Epithelial cell of proximal tubule (primary cell): ENCODE measurements at places on chromosomes 11 and 22. TPM values are rescaled to one million over a fixed set of nuclear protein-coding genes. Genes with fewer than 3 reads are reported as not detected.

DNA sequence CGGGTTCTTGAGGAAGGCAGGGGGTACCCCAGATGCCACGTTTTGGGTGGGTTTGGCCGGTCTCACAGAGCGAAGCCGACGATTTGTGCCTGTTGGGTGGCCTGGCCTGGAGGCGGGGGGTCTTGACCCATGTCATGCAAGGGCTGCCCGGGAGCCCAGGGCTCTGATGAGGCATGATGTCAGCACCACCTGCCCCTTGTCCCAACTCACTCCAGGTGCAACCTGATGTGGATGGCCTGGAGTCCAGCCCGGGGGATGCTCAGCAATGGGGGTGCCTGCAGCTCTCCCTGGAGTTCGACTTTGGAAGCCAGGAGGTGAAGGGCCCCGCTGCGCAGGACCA lies 851 bp downstream of the SYT8 start:
- DNase-seq, result no peak

DNA sequence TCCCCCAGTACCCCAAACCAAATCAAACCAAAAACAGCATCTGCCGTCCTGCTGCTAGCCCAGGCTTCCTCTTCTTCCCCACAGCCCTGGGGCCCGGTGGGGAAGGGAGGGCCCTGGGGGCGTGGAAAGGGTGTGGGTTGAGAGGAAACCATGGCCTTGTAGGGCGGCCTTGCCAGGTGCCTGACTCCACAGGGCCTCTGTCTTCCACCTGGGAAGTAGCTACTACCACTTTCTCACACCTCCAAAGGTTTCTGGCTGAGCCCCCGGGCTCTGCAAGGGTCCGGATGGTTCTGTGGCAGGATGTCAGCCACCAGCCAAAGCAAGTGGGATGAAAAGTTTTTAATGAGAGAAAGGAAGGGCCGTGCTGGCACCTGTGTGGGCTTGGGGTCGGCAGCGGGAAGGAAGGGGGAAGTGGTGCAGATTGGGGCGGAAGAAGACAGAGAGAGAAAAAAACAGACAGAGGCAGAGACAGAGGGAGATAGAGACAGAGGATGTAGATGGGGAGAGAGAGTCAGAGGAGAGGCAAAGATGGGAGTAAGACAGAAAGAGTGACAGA lies 10.5 kb downstream of the TPST2 start:
- no peak for DNase-seq

- no peak for DNase-seq
These were observed 74.3 kb downstream of the C11orf65 start for GRCh38 chr11:108393046-108393445.

- no peak for DNase-seq
These were observed 11.3 kb downstream of the MYO18B start for GRCh38 chr22:25753252-25753651.

DNA sequence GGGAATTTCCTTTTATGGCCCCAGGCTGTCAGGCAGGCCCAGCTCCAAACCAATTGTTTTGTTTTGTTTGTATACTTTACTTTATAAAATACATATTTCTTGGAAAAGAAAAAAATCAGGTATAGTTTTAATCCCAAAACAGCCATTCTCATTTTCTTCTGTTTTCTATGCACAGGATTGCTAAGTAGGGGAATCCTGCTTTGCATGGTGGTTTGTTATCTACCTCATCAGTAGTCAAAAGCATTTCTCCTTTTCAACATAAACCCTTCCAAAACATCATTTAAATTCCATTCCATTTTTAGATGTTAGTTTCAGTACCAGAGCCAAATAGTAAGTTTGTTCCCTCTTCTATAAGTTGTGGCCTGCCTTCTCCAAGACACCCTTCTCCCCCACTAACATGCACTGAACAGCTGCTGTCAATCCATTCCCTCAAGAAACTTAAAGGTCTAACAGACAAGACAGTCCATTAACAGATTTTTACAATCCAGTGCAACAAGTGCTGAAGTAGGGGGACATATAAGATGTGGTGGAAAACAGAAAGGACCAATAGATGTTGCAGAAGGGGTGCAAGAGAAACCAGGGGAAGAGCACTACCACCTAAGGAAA lies 3.7 kb downstream of the ILK start:
- DNase-seq, result no peak

DNA sequence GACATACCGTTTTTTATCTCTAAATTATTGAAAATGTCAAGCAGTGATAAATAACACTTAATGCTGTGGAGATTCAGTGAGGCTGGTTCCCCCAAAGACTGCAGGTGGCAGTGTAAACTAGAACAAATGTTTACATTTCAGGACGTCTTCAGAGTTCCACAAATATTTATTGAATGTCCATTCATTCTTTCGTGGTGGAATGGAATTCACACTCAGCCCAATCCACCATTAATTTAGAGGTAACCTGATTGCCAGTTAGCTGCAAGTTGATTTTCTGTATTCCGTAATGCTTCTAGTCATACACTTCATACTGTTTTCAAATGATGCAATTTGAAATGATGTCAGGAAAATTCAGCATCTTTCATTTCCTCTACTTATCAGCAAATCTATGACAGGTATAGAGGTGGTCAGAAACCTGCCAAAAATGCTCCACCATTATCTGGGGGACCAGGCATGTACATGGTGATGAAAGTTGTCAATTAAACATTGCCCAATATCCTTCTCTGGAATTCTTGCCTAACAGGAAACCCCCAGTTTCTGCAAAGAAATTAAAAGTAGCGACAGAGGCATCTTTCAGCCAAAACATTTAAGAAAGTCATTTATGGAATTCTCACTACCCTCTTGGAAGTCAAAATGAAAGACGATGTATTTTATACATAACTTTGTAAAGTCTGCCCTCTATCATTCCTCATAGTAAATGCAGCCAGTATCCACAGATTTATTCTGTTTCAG lies 94.3 kb upstream of the BMAL1 start:
- DNase-seq, result no peak

GRCh38 chr11:129117595-129118350 lies 74.4 kb downstream of the ARHGAP32 start:
- peak; percentile 7 for DNase-seq

- DNase-seq, result no peak
These were observed 9.1 kb downstream of the SELENOO start for GRCh38 chr22:50209893-50210292.

GRCh38 chr11:110428956-110429730 lies 605 bp upstream of the FDX1 start:
- no peak for DNase-seq

SYT9 gene
- 0.29 and 0.46 TPM in 2 replicates for total RNA-seq

MS4A6A gene
- total RNA-seq, result not detected in 2 replicates

KDM4E gene
- not detected in 2 replicates for total RNA-seq

TSGA10IP gene
- total RNA-seq, result not detected in 2 replicates
